ENCODE measurements at places on chromosomes 12 and 14.

DNA sequence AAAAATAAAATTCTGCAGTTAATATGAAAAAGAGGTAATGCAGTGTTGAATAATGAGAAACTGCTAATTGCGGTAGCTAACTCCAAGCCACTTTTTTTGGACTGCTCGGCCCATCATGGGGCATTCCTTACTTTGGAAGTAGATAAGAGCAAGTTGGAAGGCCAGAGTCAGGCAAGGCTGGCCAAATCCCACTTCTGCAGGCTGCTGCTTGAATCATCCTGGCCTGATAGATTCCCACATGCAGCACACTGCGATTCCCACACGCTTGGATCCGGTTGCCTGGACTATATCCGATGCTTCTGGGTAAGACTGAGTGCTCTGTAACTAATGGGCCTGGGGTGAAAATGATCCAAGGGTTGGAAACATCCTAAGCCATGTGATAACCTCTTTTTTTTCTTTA, 10.6 kb downstream of the EIF2B2 start:
- DNase-seq: no peak

DNA sequence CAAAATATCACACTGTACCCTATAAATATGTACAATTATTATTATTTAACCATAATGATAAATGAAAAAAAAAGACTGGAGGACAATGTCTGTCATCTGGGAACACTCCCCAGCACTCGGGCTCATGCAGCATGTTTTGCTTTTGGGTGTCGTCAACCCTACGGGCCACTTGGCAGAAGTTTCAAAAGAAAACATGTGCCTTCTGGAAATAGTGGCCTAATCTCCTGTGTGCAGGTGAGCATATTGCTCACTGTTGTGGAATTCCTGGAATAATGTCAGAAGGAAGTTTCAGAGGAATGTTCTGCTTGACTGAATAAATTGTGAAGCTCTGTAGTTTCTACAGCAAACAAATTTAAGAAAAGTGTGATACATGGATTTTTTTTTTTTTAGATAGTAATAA, 298.3 kb downstream of the SSPN start:
- no peak for DNase-seq

- no peak for DNase-seq
These were observed 45.5 kb downstream of the PAWR start for GRCh38 chr12:79645235-79645630.

GRCh38 chr12:103269946-103270345, 225.8 kb downstream of the C12orf42 start:
- no peak for DNase-seq

GRCh38 chr14:64688031-64688430, 16.2 kb upstream of the PLEKHG3 start:
- no peak for DNase-seq

DNA sequence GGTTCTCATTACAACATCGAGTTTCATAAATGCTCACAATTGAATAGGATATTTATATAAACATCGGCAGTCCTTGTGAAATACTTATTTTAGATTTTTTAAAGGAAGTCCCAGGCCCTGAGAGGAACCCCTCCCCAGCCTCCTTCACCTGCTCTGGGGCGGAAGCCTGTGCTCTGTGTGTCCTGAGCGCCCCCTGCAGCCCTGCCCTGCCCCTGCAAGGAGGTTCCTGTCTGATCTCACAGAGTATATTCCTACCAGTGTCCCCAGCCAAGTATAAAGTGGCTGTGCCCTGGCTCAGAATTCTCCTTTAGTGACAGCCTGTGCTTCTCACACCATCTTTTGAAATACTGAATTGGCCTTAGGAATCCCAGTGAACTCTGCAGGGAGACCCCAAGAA, 659.5 kb downstream of the TMEM121 start:
- no peak for DNase-seq

GRCh38 chr14:100473249-100473648, 114.0 kb downstream of the BEGAIN start:
- no peak for DNase-seq
